ENCODE measurements at places on chromosomes 2 and 18.
A peak's percentile ranks its signal among the peaks of the same experiment; 100 is the strongest.

GRCh38 chr2:168354499-168354898 is 101.6 kb upstream of the CERS6 start:
- no peak for DNase-seq

GRCh38 chr2:127080938-127081755 is 25.8 kb downstream of the BIN1 start:
- no peak for DNase-seq

DNA sequence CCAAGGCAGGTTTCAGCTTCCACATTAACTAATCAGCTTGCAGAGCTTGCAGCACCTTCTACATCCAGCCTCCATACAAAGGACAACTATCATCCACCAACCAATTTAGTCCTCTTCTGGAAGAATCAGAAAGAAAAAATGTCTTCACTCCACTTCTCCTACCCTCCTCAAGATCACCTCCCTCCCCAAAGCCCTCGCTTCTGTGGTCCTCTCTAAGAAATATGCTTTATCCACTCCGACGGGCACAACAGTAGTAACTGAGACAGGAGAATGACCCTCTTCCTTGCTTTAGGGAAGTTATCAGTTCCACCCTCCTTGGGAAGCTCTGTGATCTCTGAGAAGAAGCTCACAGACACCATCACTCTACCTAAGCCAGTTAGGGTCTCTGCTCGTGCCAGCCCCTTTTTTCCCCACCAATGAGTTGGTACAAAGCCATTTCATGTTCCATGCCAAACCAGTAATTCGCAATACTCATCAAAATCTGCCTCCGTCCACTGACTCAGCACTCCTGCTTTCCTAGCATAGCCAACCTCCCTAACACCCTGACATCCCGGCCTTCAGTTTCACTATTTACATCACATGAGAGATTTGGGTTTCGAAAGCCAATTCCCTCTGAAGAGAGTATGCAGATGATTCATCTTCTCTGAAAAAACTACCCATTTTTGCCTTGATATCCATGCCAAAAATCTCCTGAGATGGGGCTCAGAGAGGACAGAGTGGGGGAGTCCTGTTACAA is 114.1 kb upstream of the PKDCC start:
- no peak for DNase-seq

DNA sequence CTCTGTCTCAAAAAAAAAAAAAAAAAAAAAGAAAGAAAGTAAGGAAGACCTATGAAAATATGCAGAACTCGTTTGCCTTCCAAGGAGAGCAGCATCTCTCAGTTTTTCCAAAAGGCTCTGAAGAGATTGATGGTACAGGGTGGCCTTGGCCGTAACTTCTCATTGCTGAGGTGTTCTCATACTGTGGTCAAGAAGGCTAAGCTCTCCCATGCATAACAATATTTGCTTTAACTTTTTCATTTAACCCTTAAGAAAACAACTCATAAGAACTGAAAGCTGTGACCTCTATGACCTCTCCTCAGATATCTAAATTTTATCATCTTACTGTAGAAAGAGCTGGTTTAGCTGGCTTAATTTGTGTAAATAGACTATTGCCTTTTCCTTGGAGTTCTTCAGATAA is 37.1 kb upstream of the GATA6 start:
- no peak for DNase-seq

- DNase-seq: no peak
Observed at GRCh38 chr2:168145011-168145410, 102.4 kb downstream of the STK39 start.

DNA sequence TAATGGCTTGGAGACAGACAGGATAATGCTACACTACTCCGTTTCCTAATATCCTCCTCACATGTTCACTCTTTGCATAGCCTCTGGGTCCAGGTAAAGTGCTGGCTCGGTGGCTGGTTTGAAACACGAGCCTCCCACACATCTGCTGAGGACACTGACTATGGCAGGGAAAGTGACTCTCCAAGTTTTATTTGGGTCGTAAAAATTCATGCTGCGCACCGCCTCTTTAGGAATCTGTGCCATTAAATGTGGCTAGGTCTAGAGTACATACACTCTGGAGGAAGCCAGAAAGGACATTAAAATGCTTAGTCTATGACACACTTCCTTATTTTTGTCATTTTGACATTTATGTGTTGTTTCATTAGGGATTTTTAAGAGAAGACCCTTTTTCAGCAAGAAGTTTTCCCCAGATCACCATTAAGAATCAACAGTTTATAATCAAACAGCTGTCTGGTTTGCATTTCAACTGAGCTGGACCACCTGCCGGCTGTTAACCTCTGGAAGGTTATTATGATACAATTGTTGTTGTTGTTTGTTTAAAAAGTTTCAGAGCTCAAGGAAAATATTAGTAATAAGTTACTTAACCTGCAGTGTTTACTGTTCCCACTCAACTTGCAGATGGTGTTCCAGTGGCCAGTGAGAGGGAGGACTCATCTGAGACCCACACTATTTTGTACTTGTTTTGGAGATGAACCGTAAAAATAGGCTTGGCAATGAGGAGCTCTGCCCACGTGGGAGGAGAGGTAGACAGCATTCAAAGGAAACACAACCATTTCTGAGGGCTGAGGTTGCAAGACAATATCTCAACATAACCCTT is 443.3 kb upstream of the MEIS1 start:
- peak; percentile 23 for DNase-seq

DNA sequence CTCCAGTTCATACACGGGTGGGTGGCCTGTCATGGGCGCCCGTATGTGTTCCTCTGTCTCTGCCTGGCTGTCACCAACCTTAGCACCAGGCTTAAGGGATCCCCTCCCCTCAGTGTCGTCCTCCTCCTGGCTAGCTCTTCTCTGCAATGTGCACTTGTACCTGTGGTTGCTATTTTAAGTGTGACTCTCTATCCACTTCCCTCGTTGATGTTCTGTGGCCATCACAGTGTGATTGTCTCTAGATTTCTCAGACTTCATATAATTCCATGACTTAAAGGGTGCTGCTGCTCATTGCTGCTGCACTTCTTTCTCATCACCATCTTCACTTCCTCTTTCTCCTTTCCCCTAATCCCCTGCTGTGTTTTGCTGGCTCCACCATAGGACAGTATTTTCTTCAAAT is 143.4 kb downstream of the EML6 start:
- no peak for DNase-seq

DNA sequence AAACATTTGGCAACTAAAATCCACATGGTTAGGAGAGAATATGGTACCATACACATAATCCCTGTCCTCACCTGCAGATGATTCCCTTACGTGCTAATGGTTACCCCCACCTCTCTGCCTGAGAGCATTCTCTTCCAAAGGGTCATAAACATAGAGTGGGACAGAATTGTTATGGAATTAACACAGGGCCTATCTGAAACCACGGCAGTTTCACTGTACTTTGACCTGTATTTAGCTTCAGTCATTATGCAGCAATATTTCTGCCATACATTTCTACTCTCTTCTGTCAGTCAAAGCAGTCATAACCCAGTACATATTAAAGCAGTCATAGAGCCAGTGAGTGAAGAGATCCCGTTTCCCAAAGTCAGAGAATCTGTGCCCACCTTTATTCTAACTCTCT is 1128.9 kb upstream of the NXPH2 start:
- no peak for DNase-seq

All from NCI-H2029 (cell line).